BJ (cell line): ENCODE measurements at places on chromosomes 11 and 22.

GRCh38 chr11:48020092-48020755 lies 39.9 kb downstream of the PTPRJ start:
- DNase-seq: no peak

GRCh38 chr11:121964591-121964990 lies 151.4 kb downstream of the BLID start:
- DNase-seq: peak; percentile 23

DNA sequence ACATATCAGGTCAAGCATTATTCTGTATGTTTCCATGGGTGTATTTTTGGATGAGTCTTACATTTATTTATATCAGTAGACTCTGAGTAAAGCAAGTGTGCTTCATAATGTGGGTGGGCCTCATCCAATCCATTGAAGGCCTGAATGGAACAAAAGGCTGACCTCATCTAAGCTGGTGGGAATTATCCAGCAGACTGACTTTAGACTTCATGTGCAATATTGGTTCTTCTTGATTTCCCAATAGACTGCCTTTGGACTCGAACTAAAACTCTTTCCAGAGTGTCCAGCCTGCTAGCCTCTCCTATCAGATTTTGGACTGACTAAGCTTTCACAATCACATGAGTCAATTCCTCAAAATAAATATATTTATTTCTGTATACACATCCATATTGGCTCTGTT lies 116.2 kb downstream of the KIF18A start:
- DNase-seq: no peak

DNA sequence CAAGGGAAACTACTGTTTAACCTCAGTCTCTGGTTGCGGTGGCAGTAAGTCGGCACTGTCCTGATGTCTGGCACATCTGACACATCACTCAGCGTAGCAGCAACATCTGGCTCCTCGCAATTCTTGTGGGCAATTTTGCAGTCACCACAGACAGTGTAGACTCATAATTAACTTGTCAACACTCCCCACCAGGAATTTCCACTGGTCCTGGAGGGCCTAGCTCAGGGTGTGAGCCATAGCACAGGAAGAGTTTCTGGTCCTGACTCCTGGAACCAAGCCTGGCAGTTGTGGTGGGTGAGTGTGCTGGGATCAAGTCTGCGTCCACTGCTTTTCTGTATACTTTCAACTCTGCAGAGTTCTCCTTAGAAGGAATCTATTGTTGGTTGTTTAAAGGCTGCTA lies 209.7 kb downstream of the SNX19 start:
- no peak for DNase-seq

DNA sequence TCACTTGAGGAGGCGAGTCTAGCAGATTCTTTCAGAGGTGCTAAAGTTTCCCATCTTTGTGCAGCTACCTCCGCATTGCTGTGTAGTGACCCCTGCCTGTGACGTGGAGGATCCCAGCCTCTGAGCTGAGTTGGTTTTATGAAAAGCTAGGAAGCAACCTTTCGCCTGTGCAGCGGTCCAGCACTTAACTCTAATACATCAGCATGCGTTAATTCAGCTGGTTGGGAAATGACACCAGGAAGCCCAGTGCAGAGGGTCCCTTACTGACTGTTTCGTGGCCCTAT lies 8.9 kb upstream of the SAMM50 start:
- no peak for DNase-seq

DNA sequence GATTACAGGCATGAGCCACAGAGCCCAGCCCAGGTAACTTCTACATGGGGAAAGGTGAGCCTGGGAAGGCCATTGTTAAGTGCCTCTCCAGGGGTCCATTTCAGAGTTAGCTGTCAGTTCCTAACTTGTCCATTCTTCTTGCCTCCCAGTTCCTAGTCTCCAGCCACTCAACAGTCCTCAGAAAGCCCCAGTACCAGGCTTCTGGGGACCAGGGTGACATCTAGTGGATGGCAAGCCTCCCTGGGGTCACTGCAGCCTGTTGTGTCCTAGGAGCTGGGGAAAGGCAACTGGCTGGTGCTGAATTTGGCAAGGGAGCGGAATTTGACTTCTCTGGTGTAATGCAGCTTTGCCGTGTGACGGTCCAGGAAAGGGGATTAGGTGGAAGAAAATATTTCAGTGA lies 2.1 kb downstream of the LGALS12 start:
- no peak for DNase-seq

DNA sequence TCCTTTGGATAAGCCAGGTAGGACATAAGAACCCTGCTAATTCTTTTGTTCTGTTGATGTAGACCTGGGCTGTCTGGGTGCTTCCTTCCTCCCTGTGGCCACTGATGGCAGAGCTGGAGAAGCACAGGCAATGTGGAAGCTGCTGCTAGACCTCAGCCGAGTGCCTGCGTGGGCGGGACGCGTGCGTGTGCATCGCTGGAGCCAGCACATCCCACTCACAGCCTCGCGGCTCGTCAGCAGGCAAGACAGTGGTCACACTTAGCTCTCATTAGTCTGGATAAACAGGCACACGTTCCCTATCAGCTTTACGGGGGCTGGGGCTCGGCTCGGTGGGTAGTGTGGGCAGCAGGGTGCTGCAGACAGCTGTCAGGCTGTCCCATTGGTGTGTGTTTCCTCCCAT lies 155.7 kb downstream of the GRIK4 start:
- no peak for DNase-seq

DNA sequence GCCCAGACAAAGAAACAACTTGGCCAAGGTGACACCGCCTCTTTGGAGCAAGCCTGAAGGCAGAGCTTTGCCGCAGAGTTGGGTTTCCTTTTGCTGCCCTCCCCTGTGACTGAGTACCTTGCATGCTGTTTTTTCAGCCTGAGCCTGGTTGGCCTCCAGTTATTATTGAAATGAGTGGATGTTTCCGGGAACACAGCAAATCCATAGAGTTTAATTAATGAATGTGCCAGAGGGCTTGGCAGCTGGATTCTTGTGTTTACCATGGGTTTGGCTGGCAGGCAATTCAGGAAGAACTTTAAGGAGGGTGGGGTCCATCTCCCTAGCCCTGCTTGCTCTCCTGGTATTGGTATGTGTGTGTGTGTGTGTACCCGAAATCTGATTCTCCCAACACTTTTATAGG lies 65.6 kb upstream of the CRYBB3 start:
- DNase-seq: no peak

DNA sequence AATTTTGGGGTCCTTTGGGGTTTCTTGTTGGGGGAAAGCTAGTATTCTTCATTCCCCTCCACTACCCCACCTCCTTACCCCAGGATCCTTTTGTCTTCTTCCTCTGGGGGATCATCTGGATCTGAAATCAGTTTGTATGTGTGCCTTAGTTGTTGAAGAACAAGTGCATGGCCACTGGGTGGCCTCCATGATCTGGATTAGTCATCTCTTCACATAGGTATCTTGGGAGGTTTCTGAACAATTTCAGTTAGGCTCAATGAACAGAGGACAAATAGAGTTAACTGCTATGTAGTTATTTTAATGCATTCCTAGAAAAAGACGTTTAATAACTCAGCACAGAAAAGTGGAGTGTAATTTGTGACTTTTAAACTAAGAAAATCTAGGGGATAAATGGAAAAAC lies 7.1 kb upstream of the VWA5A start:
- no peak for DNase-seq

- DNase-seq: no peak
Observed at GRCh38 chr22:19984851-19985811, 31.5 kb downstream of the ARVCF start.

- DNase-seq: no peak
Observed at GRCh38 chr22:47356511-47357011, 594.1 kb downstream of the TBC1D22A start.

DNA sequence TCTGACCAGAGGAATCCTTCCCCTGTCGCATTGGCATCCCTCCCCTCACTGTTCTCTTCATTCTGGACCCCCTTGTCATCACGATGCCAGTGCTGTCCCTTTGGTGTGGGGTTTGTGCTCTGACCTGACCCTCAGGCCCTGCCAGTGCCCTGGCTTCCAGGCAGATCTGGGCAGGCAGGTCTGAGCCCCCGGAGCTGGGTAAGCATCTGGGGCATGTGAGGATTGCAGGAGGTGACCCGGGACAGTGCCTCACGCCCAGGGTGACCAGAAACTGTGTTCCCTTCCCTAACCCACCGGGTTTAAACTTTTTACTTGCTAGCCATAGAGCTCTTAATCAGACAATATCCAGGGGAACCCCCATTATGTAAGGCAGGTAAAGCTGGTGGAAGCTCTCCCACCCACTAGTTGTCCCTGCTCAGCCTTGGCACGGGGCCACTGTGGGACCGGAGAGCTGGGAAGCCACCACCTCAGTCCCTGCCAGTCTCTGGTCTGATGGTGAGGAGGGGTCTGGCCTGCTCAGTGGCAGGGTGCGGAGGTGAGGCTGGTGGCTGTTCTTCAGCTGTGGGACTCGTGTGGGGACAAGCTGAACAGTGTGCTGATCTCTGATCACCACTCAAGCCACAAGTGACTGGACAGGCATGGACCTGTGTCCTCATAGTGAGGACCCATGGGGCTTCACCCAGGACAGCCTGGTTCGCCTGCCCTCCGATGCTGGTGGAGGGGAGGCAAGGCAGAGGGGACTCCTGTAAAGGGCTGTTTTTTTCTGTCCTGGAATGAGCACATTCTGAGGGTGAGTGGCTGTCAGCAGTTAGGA lies 38.0 kb downstream of the BCR start:
- DNase-seq: no peak

GRCh38 chr11:1279674-1280055 lies 29.8 kb downstream of the TOLLIP start:
- DNase-seq: no peak

GRCh38 chr22:41526830-41527799 lies 17.2 kb downstream of the POLR3H start:
- DNase-seq: no peak

- DNase-seq: no peak
Observed at GRCh38 chr11:79013509-79013908, 427.3 kb downstream of the TENM4 start.

- no peak for DNase-seq
Observed at GRCh38 chr11:33658195-33658900, 42.3 kb downstream of the C11orf91 start.

- DNase-seq: no peak
Observed at GRCh38 chr11:26703411-26704191, 18.3 kb downstream of the SLC5A12 start.

GRCh38 chr22:25817092-25817943 lies 75.3 kb downstream of the MYO18B start:
- no peak for DNase-seq

DNA sequence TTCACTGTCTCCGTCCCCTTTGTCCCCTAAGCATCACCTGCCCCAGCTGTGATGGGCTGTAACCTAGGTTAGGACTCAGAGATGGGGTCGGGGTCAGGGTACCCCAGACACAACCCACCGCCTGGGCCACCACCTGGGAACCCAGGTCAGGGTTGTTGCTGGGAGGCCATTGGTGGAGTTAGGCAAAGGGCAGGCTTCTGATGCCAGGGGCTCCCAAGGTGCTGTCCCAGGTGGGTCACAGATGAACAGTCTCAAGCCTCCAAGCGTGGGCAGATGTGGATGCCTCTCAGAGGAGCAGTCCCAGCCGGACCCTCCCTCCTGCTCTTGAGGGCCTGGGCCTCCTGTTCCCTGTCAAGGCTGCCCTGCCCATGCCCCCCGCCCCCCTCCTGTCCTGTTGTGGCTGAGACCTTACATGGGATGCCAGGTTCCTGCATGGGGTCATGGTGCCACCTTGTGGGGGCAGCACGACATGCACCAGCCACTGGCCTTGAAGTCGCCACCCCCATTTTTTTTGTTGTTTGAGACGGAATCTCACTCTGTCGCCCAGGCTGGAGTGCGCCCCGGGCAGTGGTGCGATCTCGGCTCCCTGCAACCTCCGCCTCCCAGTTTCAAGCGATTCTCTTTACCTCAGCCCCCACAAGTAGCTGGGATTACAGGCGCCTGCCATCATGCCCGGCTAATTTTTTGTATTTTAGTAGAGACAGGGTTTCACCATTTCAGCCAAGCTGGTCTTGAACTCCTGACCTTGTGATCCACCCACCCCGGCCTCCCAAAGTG lies 12.1 kb downstream of the GATD1 start:
- DNase-seq: no peak
